ENCODE measurements at places on chromosomes 7 and 10.

DNA sequence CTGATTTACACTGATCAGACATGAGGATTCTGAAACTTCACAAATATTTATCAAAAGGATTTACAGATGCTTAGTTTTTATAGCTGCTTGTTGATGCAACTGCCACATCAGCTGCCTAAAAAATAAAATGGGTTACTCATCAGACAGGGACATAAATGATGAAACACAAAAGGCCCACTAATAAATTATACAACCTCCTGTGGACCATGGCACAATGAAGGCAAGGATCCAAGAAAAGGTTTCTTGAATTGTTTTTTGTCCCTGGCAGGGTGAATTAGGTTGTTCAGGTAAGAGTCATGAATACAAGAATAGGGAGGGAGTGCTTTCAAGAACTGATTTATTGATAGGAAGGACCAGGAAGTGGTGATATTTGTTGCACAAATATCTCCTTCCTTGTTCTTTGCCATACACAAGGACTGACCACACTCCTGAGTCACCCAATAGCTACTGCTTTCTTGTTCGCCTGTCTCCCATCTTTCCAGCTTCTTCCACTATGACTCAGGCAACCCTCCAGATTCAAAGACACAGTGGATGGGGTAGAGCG, 234.5 kb downstream of the AHR start:
- DNase-seq: no peak

GRCh38 chr10:70807556-70807955, 8.2 kb upstream of the SGPL1 start:
- no peak for DNase-seq

- no peak for DNase-seq
These were observed 41.7 kb downstream of the SGMS1 start for GRCh38 chr10:50582046-50582445.

DNA sequence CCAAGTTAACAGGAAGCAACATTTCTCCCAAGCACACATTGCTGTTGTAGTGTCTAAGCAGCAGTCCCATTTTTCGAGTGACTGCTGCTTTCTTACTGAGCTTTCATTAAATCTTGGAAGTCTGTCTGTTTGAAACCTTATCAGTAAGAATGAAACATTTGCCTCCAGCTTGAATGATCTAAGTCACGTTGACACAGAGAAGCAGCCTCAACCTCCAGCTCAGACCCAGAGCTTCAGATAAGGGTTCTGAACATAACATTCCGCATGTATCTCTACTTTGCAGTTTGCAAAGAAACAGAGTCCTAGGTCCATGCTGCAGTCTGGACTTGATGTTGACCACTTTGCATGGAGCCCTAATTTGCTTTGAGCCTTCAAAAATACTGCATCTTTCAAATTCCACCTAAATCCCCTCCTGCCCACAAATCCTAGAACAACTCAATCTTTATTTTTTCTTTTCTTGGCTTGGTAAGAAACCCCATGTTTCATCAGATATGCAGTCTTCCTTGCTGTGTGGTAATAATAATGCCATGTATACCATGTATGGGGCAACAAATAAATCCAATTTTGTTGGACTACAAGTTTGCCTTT, 698.7 kb upstream of the IGFBP3 start:
- no peak for DNase-seq

DNA sequence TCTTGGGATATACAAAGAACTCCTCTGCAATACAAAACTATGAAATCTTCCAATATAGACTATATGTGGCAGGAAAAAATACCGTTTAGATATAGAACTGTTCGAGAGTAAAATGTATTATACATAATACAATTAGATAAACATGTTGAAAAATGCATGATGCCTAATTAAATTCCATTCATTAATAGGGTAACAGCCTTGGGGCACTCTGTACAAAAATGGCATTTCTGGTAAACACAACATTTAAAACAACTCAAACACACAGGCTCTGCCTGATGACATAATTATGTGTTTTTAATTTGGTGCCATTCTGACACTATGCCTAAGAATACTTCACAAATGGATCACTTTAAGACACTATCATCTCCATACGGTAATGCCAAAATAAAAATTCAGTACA, 180.9 kb downstream of the FAM107B start:
- no peak for DNase-seq

DNA sequence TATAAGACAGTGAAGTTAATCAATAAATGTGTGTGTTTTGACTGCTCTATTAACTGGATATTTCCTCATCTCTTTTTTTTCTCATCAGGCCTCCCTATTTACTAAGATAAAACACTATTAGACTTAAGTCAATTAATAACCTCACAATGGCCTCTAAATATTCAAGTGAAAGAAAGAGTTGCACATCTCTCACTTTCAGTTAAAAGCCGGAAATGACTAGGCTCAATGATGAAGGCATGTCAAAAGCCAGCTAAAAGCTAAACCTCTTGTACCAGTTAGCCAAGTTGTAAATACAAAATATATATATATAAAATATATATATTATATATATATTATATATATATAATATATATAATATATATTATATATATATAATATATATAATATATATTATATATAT, 127.0 kb upstream of the MEOX2 start:
- DNase-seq: no peak

DNA sequence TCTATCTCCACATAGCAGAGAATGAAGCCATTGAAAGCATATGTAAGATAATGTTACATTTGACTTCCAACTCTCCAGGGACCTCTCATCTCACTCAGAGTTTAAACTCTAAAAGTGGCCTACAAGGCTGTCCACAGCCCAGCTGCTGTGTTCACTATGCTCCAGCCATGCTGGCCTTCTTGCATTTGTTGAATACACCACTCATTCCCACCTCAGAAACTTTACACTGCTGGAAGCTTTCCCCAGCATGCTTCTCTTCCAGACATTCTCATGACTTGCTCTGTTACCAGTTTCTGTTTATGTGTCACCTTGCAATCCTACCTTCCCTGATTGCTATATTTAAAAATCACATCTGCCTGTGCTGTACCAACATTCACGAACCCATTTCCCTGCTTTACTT, 167.2 kb downstream of the WNT2 start:
- DNase-seq: no peak

DNA sequence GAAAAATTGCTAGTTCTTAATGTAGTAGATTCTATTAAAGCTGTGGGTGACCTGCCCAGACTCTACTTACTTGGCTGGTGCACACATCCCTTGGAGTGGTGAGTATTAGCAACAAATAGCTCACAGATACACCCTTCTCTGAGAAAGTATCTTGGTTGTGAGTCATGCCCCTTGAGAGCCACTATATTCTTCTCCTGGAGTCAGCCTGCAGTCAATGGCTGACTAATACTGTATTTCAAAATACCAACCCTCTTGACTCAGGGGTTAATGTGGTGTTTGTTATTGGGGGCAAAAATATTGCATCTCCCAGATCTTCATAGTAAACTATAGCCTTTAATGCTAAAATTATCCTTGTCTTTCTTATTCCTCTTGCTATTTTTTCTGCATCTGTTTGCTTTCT, 354.9 kb downstream of the BMPER start:
- no peak for DNase-seq

GRCh38 chr7:105205592-105206237, 183.0 kb downstream of the SRPK2 start:
- no peak for DNase-seq

DNA sequence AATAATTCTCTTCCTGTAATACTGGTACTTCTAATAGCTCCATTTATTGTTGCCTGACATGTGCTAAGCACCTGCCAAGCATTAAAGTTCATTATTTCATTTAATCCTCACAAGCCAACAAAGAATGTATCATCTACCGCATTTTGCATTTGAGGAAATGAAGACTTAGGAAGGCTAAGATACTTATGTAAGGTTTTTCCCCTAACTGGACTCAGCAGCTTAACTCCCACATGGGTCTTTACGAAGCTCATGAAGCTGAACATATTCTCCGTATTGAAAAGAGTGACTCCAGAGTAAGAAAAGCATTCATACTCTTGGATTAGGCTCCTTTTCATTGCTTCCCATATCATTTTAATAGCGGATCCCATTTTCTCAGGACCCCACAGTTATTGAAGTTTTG, 155.7 kb upstream of the TMEM72 start:
- no peak for DNase-seq

- no peak for DNase-seq
These were observed 15.0 kb upstream of the STN1 start for GRCh38 chr10:103932971-103933370.

GRCh38 chr7:98933321-98933720, 55.0 kb downstream of the TRRAP start:
- DNase-seq: no peak

DNA sequence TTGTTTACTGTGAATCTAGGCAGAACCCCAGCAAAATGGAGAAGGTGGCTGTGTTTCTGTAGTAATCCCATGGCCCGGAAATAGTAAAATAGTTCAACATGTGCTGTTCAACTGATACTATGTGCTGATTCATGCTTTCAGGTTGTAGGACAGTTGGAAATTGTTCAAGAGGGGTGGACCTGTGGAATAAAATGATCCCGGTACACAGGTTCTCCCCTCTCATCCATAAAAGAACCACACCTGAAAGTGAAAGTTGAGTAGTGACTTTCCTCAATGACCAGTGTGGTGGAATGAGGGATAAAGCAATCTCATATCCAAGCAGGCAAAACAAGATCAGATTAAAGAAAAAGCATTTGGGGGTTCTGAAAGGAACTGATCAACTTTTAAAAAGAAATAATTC, 177.1 kb downstream of the POU6F2 start:
- DNase-seq: no peak

DNA sequence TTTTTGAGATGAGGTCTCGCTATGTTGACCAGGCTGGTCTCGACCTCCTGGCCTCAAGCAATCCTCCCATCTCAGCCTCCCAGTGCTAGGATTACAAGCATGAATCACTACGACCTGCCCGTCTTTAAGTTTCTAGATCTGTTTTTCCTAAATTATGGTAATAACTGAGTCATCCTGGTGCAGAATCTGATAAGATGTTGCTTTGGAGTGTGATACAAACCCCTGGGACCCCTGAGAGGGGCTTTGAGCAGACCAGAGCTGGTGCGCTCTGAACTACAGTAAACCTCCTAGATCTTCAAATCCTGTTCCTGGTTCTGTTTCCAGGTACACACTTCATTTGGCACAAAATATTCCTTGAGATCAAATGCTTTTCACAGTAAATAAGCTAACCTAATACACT, 34.2 kb downstream of the RPP38 start:
- DNase-seq: no peak

DNA sequence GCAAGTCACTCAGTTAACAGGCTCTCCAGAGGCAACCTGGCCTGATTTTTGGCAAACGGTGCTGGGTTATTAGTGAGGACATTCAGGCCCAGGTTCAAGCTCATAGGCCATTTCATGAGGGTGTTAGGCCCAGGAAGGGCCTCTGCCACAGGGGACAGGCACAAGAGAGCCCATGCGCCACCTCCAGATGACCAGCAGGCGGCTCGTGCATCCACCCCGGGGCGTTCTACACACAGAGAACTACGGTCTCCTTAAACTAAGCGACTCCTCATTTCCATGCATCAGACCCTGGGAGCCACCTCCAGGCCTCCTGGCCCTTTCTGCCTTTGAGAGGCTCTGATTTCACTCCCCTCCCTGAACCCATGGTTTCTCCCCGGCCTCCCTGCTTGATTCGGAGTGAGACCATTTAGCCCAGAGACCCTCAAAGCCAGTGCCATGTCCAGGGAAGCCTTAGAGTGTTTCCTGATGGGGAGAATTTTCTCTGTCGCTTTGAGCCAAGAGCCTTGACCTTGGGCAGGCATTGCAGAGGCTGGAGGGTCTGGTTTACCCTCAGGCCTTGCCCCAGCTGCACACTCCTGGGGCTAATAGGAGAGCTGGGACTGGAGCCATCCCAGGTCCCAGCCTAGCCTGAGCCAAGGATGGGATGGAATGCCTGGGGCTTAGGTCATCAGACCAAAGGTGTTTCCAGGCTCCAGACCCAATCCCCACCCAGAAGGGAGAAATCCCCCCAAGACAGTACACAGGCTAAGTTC, 188.0 kb downstream of the GRID1 start:
- DNase-seq: no peak

DNA sequence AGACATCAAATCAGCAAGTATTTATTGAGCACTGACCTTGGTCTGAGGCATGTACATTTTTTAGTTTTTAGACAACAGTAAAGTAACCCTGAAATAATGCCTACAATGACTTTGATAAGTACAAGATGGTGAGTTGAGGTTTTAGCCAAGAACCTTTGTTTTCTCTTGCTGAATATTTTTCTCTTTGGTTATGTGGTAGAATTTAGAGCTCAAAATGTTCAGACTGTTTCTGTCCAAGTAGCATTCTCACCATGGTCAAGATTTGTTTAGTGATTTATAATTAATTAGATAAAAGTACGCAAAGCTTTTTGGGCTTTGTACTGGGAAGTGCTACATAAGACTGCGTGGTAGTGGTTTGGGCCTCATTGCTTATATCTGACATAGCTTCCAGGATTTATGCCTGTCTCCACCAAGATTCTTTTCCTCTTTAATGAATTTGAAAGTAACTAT, 102.4 kb downstream of the KAT6B start:
- no peak for DNase-seq

DNA sequence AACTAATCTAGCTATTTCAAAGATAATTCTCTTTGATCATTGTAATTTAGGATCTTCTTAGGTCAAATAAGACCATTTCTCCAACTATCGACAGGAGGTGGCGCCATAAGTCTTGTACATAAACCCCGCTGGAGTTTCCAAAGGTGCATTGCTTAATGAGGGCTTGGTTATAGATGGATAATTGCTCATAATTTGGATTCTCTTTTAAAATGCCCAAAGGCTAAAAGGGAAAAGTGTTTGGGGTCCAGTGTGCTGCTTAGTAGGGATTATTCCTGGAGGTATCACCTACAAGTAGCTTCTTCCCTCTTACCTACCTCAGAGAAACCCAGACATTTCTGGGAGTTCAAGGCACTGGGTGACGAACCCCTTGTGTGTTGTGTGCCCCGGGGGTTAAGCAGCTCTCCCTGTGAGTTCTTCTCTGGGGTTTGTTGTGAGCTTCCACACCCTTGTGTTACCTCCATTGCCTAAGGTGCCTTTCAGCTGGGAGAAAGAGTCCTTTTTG, 75.2 kb downstream of the PAXIP1 start:
- no peak for DNase-seq
